OCI-LY7 (cell line): ENCODE measurements at places on chromosomes 4 and X.

GRCh38 chr4:89222170-89222569, 85.4 kb downstream of the GPRIN3 start:
- DNase-seq, result no peak

- DNase-seq, result no peak
Observed at GRCh38 chrX:69362856-69363255, 141.3 kb upstream of the NALF2 start.

GRCh38 chr4:12615822-12616221, 868.3 kb downstream of the RAB28 start:
- DNase-seq, result no peak

DNA sequence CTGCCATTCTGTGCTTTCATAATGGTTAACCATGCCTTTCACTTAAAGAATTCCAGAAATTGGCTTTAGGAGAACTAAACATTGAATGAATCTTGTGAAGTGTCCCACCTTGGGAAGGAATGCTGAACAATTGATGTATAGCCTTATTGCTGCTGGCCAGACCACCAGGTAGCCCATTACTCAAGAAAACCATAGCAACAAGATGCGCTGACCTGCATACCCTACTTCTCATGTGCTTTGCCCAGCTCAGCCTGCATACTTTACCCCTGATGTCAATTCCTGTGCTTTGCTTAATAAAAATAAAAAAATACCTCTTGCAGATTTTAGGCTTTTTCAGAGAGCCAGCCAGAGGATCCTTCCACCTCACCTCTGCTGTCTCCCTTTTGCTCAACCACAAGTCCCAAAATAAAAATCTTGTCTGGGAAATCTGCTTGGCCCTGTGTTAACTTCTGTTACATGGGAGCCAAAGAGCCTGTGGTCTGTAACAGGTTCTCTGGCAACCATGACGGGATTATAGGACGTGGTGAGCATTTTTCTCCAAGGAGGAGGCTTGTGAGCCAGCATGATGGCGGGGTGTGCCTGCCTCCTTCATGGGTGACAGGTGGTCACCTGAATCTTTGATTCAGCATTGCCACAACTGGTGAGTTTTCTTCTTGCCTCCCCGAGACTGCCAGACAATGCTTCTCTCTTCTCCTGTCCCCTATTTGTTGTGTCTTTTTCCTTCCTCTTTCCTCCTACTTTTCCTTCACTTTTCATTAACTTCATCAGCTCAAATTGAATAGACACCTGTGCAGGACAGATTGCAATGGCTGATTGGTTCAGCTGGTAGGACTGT, 106.8 kb downstream of the ARSJ start:
- DNase-seq, result no peak
